GM20000 (cell line): ENCODE measurements at places on chromosomes 13 and 19.

DNA sequence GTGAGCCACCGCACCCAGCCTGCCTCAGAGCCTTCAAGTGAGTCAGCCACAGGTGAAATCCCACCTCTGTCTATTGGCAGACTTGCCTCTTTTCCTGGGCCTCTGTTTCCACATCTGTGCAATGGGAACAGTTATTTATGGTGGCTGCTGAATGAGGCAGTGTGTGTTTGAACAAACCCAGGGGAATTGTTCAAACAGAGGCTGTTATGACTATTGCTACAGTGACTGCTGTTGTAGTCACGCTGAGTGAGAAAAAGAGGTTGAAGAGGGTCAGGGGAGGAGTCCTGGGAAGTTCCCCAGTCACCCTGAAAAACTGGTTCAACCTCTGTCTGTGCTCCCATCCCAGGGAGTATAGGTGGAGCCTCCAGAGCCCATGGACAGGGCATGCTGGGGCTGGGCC is at the start of gene CEACAM19:
TSS of gene CEACAM19 (plus strand) at position 83 of the 400 bp plus-strand sequence. CDS start 450 bp downstream, outside the sequence.
- DNase-seq, result peak; percentile 44

DNA sequence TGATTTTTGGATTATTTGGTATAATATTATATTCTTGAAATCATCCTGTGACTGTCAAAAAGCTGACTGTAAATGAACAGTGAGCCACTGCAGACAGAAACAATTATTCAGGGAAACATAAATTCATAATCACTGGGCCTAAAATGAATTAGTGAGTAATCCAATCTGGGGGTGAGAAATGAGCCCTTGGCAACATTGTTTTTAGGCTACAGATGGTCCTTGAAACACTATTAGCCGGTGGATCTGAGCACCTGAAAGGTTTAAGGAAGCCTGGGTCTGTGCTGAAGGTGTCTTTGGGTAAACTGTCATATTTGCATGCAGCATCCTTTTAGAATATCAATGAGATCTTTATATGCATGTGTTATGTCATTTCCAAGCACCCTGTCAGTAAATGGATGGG is 290.7 kb downstream of the ATP8A2 start:
- no peak for DNase-seq

DNA sequence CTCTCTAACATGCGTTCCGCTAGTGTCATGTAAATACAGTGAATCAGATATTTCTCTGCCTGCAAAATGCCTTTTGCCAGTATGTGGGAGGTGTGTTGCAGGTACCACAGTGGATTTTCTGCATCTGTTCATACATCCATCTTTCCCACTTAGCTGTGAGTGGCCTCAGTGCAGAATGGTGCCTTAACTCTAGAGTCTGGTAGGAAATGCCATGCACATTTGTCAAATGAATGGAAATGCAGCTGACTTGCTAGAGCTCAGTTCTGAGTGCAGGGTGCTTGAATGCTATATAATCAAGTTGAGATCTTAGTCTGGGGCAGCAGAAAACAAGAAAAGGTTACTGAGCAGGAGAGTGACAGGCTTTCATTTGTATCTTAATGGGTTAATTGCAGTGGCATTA is 68.2 kb downstream of the LRCH1 start:
- no peak for DNase-seq

DNA sequence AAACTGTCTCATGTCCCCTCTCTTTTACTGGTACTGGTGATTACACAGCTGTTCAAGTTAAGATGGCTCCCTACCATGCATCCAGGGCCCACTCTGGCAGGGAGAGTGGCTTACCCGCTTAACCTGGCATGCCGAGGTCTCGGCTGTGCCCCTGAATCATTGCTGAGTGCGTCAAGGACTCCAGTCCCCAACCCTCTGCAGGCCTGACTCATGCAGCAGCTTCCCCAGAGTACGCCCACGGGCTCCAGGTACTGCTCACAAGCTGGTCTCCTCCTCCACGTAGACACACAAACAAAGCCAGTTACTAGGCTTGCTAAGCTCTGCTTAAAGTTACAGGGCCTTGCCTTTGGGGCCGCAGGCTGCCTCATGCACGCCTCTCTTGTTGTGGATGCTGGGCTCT is 447.4 kb downstream of the COG6 start:
- DNase-seq, result no peak

DNA sequence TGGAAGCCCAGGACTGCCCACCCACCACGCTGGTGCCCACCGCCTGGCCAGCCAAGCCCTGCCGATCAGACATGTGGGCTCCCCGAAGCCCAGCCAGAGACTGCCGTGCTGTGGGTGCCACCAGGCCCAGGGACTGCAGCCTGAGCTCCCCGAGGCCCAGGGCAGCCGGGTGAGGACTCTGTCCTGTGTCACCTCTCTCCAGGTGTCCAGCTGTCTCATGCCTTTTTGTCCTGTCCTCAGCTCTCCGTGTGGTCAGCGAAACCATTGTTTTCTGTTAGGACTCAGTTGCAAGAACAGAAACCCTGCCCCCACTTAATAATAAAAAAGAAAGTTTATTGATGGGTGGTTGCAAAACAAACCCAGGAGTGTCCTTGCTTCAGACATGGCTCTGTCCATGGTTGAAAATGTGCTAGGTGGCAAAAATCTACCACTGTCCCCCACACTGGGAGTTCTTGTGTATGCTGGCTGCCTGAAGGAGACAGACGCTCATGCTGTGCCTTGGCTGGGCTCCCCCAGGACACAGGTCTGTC is 9.9 kb downstream of the PLEKHF1 start:
- DNase-seq, result no peak

- no peak for DNase-seq
Observed at GRCh38 chr19:28948566-28948965, 264.4 kb downstream of the UQCRFS1 start.

GRCh38 chr13:33862016-33862415 is 44.1 kb downstream of the RFC3 start:
- no peak for DNase-seq

DNA sequence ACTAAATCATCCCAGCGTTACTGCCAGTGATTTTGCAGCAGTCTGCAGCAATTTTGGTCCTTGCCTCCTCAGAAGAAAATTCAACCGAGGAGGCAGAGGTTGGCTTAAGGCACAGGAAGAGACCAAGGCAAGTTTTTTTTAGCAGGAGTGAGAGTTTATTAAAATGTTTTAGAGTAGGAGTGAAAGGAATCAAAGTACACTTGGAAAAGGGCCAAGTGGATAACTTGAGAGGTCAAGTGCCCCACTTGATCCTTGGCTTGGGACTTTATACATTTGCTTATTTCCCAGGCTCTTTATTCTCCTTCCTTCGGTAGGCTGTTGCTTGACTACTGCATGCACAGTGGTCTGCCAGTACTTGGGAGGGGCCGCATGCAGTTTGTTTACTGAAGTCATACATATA is 2.9 kb upstream of the ZNF134 start:
- DNase-seq, result no peak

GRCh38 chr13:112657850-112658445 is 31.9 kb upstream of the ATP11A start:
- no peak for DNase-seq

DNA sequence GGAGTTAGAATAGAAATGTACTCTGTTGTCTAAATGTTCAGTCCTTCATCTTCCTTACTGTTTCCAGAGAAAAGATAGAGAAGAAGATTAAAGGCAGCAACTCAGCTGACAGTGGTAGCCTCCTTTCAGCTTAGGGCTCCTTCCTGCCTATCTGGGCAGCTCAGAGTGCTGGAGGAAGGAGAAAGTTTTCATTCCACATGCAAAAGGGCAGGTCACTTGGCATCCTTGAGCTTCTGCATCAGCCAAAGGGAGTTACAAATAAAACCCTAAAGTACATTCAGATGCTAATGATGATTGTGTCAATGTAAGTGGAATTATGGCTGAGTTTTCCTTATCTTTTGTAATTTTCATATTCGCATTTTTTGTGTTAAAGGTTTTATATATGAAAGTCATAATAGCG is 58.9 kb downstream of the ESD start:
- no peak for DNase-seq

DNA sequence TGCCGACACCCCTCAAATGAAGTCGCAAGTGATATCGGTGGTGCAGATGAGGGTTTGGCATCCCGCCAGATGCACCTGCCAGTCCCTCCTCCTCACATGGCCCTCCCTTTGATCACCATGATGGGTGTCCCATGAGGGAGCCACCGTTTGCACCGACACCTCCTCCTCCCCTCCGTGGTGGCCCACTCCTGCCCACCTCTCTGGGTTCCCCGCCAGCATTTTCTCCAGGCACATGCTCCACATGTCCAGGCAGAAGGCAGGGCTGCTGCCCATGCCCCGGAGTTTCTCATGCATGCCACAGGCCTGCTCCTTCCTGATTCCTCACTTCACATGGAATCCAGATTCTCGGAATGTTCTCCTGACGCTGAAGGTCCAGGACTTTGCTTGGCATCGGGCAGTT is 49.3 kb downstream of the COL4A2 start:
- DNase-seq, result no peak

GRCh38 chr13:40440990-40441820 is 225.2 kb downstream of the FOXO1 start:
- no peak for DNase-seq

DNA sequence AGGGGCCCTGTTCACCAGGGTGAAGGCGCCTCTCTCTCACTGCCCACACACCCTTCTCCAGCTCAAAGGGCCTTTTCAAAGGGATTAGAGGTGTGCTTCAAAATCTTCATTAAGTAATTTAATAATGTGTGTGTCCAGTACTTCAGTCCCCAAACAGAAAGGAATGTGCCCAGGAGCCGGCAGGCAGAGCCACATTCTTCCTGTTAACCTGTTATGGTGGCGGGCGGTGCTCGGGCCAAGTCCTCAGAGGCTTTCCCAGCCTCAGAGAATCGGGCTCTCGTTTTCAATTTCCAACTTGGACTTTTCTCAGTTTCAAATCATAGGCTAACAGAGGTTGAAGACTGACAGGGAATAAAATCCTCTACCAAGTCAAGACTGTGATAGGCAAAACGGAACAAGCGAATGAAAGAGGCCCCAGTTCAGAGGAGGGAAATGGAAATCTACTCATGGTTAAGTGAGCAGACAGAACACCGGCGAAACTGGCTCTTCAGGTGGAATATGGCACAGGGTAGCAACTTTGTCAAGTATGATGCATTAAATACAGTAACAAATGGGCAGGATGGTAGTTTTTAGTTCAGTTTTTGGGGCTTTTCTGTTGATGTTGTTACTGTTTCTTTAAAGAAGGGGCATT is 68.6 kb downstream of the FOXO1 start:
- no peak for DNase-seq

DNA sequence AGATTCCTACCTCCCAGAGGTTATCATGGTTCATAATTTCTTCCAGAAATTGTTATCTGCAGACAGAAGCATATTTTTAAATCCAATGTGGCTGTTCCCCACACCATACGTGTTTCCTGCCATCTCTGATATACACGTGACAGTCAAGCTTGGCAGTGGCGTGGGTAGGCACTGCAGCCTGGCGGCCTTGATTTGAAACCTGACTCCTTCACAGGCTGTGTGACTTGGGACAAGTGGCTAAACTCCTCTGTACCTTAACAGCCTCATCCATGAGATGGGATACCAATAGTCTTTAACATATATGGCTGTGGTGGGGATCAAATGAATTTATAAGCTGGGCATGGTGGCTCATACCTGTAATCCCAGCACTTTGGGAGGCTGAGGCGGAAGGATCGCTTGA is 33.2 kb downstream of the DPF1 start:
- DNase-seq, result no peak

- DNase-seq, result no peak
Observed at GRCh38 chr19:56091066-56091490, 30.0 kb downstream of the ZNF787 start.

GRCh38 chr13:82370316-82370715 is 1512.0 kb downstream of the SLITRK1 start:
- no peak for DNase-seq

GRCh38 chr13:28820099-28821051 is at the start of gene MTUS2:
Gene MTUS2, plus strand, starts transcription at chr13:28820339.
- no peak for DNase-seq

GRCh38 chr13:25982907-25983306 is 68.9 kb downstream of the SHISA2 start:
- DNase-seq, result no peak

DNA sequence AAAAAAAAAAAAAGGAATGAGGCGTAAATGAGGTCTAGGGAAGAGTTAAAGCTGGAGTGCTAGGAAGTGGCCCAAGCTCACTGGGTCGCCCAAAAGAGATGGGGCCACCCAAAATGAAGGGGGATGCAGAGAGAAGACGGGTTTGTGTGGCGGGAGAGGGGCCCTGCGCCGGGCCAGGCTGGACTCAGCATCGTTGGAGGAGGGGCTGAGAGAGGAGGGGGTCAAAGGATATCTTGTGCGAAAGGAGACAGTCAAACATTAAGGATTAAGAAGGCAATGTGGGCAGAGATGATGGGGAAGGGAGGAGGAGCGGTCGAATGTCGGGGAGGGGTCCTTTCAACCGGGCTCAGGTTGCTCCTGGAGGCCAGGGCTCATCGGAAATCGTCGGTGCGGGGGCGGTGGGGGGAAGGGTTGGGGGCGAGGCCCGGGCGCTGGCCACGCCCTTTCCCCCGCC is 825 bp upstream of the CARM1 start:
- DNase-seq, result no peak

- no peak for DNase-seq
Observed at GRCh38 chr13:50033725-50034124, 18.5 kb downstream of the KCNRG start.

- no peak for DNase-seq
Observed at GRCh38 chr13:80840316-80840976, 499.5 kb upstream of the SPRY2 start.

GRCh38 chr19:11581740-11582139 is 4.3 kb upstream of the ACP5 start:
- DNase-seq, result peak; percentile 85

DNA sequence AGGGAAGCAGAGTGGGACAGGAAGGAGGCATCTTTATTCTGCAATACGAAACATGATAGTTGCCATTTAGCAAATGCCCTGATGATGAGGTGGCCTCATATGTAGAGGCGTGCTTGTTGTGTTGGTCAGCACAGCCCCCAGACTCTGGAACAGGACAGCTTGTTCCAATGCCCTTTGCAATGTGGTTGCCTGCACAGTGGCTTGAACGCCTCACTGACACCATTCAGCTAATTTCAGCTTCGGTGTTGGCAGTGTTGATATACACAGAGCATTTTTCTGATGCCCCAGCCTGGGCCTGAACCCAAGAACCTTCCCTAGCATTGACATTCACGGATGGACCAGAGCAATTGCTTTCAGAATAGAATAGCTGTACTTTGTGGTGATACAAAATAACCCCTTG is 133.3 kb downstream of the HS6ST3 start:
- no peak for DNase-seq

GRCh38 chr19:41376998-41377365 is 649 bp downstream of the TMEM91 start:
- no peak for DNase-seq

GRCh38 chr13:42807241-42807640 is 25.9 kb downstream of the FAM216B start:
- DNase-seq, result no peak

GRCh38 chr13:38401276-38401675 is 51.6 kb downstream of the UFM1 start:
- no peak for DNase-seq
